ENCODE measurements at places on chromosomes 2 and 18.
A peak's percentile ranks its signal among the peaks of the same experiment; 100 is the strongest.

- H3K36me3 ChIP-seq, result peaks cover 53% of the 10 kb centered on the region
- DNase-seq, result no peak
- H3K4me1 ChIP-seq, result peaks cover 85% of the 10 kb centered on the region
- H3K4me3 ChIP-seq, result peak overlapping the region; percentile 98
- no peaks in the 10 kb centered on the region for H3K27me3 ChIP-seq
Observed at GRCh38 chr2:74201196-74201595, 2.8 kb downstream of the MTHFD2 start.

DNA sequence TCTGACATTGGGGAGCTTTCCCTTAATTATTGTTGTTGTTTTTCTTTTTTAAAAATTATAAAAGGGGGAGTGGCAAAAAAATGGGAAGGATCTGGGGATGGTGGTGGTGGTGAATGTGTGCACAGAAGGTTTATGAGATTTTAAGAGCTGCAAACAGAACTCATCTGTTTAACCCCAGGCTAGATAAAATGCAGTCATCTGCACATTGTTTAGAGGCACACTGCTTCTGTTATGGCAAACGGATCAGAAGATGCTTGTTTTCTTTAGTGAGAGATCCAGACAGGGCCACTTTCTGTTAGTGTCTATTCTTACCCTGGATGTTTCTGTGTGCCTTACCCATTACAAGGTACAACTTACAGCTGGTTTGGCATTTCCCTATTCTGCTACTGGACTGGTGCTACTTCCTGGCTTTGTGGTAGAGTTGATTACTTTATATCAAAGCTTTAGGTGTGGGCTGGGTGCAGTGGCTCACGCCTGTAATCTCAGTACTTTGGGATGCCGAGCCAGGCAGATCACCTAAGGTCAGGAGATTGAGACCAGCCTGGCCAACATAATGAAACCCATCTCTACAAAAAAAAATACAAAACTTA is 68.2 kb upstream of the NRP2 start:
- no peak overlapping the region for H3K4me3 ChIP-seq
- H3K4me1 ChIP-seq, result peaks cover 38% of the 10 kb centered on the region
- peaks cover 9% of the 10 kb centered on the region for H3K27me3 ChIP-seq
- no peak for DNase-seq
- peak overlapping the region; percentile 61 for H3K27ac ChIP-seq

- H3K27me3 ChIP-seq, result peaks cover 3% of the 10 kb centered on the region
- H3K4me1 ChIP-seq, result no peaks in the 10 kb centered on the region
- no peak overlapping the region for H3K4me3 ChIP-seq
- no peaks in the 10 kb centered on the region for H3K36me3 ChIP-seq
Observed at GRCh38 chr2:29583548-29584156, 337.7 kb downstream of the ALK start.

GRCh38 chr2:55961318-55961911 is 37.8 kb upstream of the EFEMP1 start:
- no peak overlapping the region for H3K27ac ChIP-seq
- H3K27me3 ChIP-seq, result peaks cover 4% of the 10 kb centered on the region
- DNase-seq, result no peak

GRCh38 chr2:64439194-64439593 is 14.8 kb upstream of the LGALSL start:
- H3K27ac ChIP-seq, result no peak overlapping the region
- H3K36me3 ChIP-seq, result no peaks in the 10 kb centered on the region
- H3K27me3 ChIP-seq, result peaks cover 20% of the 10 kb centered on the region
- no peak for DNase-seq
- no peaks in the 10 kb centered on the region for H3K4me1 ChIP-seq
- H3K4me3 ChIP-seq, result no peak overlapping the region

GRCh38 chr18:44882163-44882868 is 201.6 kb downstream of the SETBP1 start:
- DNase-seq, result no peak
- H3K27me3 ChIP-seq, result peaks cover 4% of the 10 kb centered on the region
- peaks cover 14% of the 10 kb centered on the region for H3K36me3 ChIP-seq
- no peak overlapping the region for H3K27ac ChIP-seq
- H3K4me1 ChIP-seq, result peaks cover 21% of the 10 kb centered on the region
- no peak overlapping the region for H3K4me3 ChIP-seq

- H3K4me1 ChIP-seq, result no peaks in the 10 kb centered on the region
- H3K4me3 ChIP-seq, result no peak overlapping the region
- no peak overlapping the region for H3K27ac ChIP-seq
Observed at GRCh38 chr2:17416884-17417391, 101.3 kb downstream of the RAD51AP2 start.

DNA sequence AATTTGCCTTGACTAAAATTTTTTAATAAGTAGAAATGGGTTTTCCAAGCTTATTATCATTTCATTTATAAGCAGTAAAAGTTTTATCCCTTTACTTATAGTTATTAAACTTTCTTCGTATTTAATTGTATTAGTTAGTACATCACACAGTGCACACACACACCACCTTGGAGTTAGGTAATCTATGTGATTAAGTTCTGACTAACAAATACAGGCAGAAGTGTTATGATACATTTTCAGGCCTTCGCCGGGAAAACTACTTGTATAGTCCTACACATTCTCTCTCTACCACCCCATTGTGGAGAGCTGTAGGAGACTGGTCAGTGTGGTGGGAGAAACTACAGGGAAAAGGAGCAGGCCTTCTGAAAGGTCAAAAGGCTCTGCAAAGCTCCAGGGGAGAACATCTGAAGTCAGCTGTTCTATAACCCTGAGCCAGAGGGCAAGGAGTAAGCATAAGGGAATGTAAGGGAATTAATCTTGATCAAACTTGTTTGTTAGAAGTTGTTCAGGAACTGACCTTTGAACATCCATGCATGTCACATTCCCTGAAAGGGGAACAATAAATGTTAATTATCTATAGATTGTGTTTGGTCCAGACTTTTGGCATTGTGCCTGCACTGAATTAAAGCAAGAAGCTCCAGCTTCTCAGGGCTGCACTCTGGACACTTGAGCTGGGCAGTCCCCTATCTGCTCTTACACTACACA is 231.7 kb downstream of the FSIP2 start:
- H3K4me1 ChIP-seq, result no peaks in the 10 kb centered on the region
- no peak overlapping the region for H3K27ac ChIP-seq
- no peaks in the 10 kb centered on the region for H3K27me3 ChIP-seq
- no peak overlapping the region for H3K4me3 ChIP-seq
- no peak for DNase-seq

DNA sequence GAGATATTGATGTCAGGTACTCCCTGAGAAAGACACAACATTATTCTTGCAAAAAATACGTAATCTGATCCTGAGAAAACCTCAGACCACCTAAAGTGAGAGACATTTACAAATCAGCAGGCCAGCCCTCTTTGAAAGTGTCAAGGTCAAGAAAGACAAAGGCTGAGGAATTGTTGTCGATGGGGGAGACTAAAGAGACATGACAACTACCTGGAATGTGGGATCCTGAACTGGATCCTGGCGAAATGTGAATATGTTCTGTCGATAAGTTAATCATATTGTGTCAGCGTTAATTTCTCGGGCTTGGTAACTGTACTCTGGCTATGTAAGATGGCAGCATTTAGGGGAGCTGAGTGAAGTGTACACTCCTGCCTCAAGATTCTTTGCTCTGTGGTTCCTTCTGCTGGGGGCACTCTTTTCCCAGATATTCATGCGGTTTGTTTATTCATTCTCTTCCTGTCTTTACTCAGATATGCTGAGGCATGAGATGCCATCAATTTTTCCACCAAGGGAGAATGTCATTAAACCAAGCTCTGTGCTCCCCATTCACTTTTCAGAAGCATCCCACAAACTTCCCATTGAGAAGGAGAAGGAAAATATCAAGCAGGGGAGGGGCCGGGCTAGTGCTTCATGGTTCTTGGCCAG is 154.9 kb downstream of the CAPN13 start:
- DNase-seq, result no peak
- no peak overlapping the region for H3K27ac ChIP-seq
- no peaks in the 10 kb centered on the region for H3K4me1 ChIP-seq
- no peaks in the 10 kb centered on the region for H3K27me3 ChIP-seq
- no peaks in the 10 kb centered on the region for H3K36me3 ChIP-seq

DNA sequence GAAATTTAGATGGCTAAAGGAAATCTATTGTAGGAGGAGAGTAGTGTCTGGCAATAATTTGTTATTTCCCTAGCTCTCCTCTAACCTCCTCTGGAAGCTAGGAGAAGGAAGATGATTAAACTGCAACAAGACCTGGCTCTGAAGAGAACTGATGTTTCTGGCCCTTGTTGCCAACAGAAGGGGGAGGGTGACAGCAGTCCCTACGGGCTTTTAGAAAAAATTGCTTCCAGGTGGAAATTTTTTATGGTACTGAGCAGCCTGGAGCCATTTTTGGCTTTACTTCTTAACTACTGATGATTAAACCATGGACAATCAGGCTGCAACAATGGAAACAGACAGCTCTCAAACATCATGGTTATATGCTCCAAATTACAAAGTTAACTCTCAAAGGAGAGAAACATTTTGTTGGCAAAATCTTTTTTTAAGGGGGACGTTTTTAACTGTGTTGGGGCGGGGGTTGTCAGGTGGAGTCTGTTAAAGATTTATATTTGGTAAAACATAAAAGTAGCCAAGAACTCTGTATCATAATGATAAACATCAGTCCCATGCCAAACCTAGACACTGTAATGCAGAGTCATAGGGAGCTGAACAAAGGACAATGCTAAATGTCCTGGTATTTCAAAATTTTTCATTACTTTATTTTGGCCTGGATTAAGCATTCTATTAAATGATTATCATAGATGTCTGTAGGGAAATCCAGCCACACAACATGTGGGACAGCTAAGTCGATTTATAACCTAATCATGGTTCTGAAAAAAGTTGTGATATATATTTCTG is 70.0 kb downstream of the EXOC6B start:
- no peak overlapping the region for H3K27ac ChIP-seq
- no peaks in the 10 kb centered on the region for H3K4me1 ChIP-seq
- no peak for DNase-seq
- peaks cover 2% of the 10 kb centered on the region for H3K27me3 ChIP-seq
- H3K4me3 ChIP-seq, result no peak overlapping the region
